ENCODE measurements at places on chromosomes 2 and 18. TPM values are rescaled to one million over a fixed set of nuclear protein-coding genes. Genes with fewer than 3 reads are reported as not detected.

LINC00305 gene
- total RNA-seq = not detected

RBM44 gene
- total RNA-seq = 0.93 TPM

CENPA gene
- total RNA-seq = 37.9 TPM

TUBB8B gene
- not detected for total RNA-seq

TLX2 gene
- total RNA-seq = 1.1 TPM

WDR54 gene
- total RNA-seq = 56.9 TPM

CNTNAP5 gene
- total RNA-seq = not detected

IL18R1 gene
- 21.3 TPM for total RNA-seq

CDH2 gene
- total RNA-seq = 0.05 TPM

CXCR1 gene
- total RNA-seq = 1.6 TPM

RTKN gene
- total RNA-seq = 0.36 TPM

SAG gene
- total RNA-seq = 0.34 TPM

DYNAP gene
- not detected for total RNA-seq

FSHR gene
- total RNA-seq = not detected

GALNT13 gene
- 0.18 TPM for total RNA-seq

TMEM182 gene
- total RNA-seq = 2.3 TPM

ATG9A gene
- 37.2 TPM for total RNA-seq

FAHD2A gene
- 27.0 TPM for total RNA-seq

EMILIN1 gene
- 1.1 TPM for total RNA-seq

GKN1 gene
- not detected for total RNA-seq

DQX1 gene
- total RNA-seq = 1.1 TPM

OTX1 gene
- not detected for total RNA-seq

GALNT3 gene
- total RNA-seq = 23.7 TPM

ESPNL gene
- total RNA-seq = 0.14 TPM

CROCC2 gene
- total RNA-seq = not detected

RIT2 gene
- total RNA-seq = not detected

CCDC195 gene
- not detected for total RNA-seq

MAP3K19 gene
- total RNA-seq = not detected

GAL3ST2 gene
- total RNA-seq = 0.23 TPM

MATN3 gene
- not detected for total RNA-seq

FAM210A gene
- 19.9 TPM for total RNA-seq

CHRND gene
- total RNA-seq = not detected

UXS1 gene
- total RNA-seq = 67.7 TPM

MAL gene
- total RNA-seq = 187 TPM
